ENCODE measurements at places on chromosomes 13 and 19.

GRCh38 chr13:98267080-98267912, 90.2 kb upstream of the RNF113B start:
- no peak for DNase-seq

- peak; percentile 95 for DNase-seq
Observed at GRCh38 chr13:42720113-42720857, 61.1 kb upstream of the FAM216B start.

DNA sequence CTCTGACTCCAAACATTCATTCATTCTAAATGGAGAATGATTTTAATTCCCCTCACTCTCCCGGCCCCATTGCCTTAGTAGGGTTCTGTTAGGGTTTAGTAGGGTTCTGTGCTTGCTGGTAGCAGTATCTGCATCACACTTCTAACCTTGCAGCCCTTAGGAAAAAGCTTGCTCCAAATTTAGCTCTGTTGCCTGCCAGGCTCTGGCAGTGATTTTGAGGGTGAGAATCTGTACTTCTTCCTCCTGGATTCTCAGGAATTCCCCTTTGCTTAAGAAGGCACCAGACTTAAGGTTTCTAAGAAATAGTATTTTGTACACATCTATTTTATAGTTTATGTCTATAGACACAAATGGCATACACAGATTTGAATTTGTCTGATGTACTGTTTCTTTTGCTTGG, 14.7 kb downstream of the B3GLCT start:
- DNase-seq, result no peak

DNA sequence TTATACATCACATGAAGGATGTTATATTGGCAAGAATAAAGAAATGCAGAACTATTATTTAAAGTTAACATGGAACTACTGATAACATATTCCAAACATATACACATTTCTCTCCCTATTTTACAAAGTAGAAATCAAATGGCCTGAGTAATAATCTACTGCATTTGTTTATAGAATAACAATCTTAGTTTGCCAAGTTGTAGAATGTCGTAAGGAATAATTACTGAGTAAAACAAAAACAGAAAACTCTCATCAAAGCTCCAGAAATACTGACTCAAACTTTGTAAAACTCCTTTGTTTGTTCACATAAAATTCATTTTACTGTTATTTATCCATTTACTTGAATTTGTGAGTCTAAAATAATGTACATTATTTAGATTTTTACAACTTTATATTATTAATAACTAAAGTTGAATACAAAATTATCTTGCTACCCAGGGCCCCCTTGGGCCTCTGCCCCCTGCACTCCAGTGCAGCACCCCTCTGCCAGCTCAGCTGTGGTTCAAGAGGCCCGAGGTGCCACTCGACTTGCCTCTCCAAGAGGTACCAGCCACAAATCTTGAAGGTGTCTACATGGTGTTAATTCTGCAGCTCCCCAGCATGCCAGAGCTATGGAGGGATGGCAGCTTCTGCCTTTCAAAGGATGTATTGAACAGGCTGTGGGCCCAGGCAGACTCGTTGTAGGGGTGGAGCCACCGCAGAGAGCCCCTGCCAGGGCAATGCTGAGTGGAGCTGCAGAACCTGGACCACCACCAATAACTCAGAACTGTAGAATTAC, 2819.7 kb downstream of the PCDH9 start:
- no peak for DNase-seq

DNA sequence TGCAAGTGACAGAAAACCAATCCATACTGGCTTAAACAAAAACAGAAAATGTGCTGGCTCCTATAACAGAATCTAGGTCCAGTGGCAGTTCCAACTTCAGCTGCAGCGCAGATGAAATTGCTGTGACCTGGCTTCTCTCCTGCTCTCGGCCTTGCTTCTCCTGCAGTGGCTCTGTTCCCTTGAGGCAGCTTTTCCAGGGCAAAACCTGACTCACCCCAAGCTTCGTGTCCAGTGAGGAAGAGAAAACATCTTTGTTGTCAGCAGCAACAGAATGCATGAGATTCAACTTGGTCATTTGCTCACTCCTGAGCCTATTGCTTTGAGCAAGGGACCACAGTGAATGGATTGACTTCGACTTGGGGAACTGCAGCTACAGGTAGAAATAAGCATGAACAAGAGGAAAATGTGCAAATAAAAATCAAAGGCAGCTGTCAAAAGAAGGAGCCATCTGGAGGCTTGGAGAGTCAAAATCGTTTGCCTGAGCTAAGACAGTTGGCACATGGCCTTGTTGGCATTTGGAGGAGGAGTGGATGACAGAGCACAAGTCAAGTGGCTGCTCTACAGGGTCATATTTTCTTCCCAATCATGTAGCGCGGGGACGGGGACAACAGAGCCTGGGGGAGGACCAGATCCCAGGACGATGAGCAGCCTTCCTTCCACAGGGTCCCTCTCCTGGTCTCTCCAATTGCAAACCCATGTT, 523.4 kb downstream of the FGF9 start:
- no peak for DNase-seq

- DNase-seq, result peak; percentile 94
Observed at GRCh38 chr19:34404109-34404909, at the start of gene PDCD2L. Gene PDCD2L (plus strand): TSS chr19:34404399. CDS start chr19:34404431, 32 bp downstream.

DNA sequence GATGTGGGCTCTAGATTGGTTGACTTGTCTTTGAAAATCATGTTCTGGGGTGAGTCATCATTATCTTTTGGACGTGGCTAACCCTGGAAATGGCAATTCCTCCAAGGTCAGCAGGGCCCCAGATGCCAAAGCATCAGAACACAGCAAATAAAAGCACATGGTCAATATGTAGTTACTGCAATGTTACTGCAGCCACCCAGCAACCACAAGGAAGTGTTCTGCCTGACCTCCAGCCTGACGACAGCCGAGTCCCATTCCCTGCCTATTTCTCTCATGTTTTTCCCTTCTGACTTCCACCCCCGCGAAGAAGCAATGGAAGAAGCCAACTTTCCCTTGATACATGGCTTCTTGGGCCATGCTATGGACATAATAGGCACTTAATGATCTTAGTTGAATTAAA, 577.9 kb downstream of the IRS2 start:
- DNase-seq, result no peak

GRCh38 chr13:112928972-112929782, 39.8 kb upstream of the MCF2L start:
- peak; percentile 37 for DNase-seq

DNA sequence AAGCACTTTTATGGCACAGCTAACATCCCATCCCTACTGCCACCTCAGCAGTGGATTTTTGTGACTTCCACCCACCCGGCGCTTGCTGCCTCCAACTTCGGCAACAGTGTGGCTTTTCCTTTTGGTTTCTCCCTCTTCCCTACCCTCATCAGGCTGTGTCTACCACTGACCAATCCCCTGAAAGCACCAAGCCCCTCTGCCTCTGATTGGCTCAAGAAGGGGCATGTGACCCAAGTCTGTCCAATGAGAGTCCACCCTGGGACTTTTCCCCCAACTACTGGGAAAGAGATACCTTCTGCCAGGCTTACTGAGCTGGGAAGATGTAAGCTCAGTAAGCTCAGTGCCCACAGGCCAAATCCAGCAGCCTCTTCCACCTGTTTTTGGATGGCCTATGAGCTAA, 5.8 kb downstream of the SMIM7 start:
- peak; percentile 51 for DNase-seq

DNA sequence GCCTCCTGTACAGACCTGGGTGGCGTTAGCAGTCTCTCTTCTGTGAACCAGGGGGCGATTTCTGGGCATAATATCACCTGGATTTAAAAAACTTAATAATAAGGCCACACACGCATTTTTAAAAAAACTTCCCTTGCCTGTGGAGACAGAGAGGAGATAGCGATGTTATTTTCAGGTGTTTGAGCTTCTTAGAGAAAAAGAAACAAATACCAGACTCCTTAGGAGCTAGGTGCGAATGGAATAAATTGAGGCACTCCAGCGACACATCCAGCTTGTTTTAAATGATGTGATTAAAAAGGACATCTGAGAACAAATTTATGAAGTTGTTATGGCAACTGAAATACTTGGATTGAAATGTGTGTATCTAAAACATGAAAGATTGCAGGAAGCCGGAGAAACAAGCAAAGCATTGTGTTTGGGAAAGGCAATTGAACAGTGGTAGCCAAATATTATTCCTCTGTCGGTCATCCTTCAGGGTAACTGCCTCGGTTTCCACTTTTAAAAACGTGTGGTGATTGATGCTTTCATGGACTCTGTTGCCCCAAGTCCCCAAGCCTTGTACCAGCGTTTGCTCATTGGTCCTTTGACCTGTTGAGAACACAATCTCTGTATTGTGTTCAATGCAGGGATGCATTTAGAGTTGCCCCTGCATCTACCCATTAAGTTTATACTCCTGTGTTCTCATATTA, 158.7 kb downstream of the TM9SF2 start:
- DNase-seq, result no peak

- no peak for DNase-seq
Observed at GRCh38 chr19:56705939-56706338, 34.4 kb upstream of the ZNF835 start.

GRCh38 chr13:24716446-24716845, 36.2 kb downstream of the ATP12A start:
- no peak for DNase-seq

- DNase-seq, result no peak
Observed at GRCh38 chr19:4284176-4284958, 5.3 kb downstream of the SHD start.

GRCh38 chr19:22619371-22619770, 14.8 kb upstream of the ZNF492 start:
- DNase-seq, result no peak

DNA sequence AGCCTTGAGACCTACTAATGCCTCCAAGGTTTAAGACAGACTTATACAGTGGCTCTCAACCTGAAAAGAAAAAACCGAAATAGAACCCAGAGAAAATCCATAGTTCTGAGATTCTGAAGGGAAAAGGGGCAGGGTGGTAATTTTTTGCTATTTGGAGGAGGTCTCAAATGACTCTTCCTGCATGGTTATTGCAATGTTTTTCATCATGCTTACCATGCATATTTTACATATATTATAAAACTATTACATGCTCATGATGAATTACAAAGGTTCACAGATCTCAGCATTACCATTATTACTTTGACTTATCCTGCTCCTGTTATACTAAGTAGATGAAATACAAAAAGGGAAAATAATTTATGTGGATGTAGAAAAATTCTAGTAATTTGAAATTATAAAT, 47.6 kb downstream of the N4BP2L2 start:
- no peak for DNase-seq

Data from suppressor macrophage treated with lipopolysaccharide for 4 hours (primary cell).